ENCODE measurements at places on chromosomes 16 and 17.

DNA sequence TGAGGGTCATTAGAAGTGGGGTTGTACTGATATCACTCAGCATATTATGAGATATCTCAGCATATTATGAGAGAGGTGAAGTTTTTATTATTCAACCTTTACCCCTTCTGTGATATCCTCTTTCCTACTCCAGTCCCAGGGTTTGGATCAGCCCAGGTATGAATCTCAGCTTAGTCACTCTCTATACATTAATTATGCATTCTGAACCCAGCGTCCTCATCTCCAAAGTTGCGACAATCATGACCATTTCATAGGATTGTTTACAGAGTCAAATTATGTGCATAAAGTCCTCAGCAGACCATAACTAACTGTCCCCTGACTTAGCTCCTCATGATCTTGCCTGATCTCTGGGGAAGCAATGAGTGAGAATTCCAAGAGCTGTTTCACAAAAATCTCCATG, 20.5 kb upstream of the BLMH start:
- no peak for DNase-seq

DNA sequence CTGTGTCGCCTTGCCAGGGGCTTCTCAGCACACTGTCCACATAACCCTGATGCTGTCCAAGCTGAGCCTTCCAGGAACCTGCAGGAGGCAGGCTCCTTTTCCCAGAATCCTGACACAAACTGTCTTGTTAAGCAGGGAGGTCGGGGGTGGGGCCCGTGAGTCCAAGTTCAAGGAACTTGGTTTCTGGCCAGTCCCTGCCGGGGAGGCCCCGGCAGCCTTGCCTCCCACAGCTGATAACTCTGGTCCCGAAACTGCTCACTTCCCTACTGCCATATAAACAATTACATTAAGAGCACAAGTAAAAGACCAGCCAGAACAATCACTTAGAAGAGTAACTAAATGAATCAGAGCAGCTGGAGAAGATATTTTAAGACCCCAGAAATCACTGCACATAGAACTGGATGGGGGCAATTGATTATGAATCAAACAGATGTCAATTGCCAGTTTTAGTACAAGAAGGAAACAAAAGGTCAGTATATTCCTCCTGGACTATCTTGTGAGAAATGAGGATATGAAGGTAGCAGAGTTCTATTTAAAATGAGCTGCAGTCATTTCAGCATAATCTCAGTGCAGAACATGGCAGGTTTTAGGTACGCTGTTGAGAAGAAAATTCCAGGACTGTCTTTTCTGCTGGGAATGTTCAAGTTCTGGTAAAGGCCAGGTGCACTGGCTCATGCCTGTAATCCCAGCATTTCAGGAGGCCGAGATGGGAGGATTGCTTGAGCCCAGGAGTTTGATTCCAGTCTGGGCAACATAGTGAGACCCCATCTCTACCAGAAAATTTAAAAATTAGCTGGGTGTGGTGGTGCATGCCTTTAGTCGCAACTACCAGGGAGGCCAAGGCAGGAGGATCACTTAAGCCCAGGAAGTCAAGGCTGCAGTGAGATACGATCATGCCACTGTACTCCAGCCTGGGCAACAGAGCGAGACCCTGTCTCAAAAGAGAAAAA, 169.8 kb downstream of the PITPNC1 start:
- peak; percentile 42 for DNase-seq

GRCh38 chr17:54947396-54947795, 21.1 kb downstream of the COX11 start:
- DNase-seq = no peak

GRCh38 chr17:56298846-56299245, 145.6 kb downstream of the ANKFN1 start:
- no peak for DNase-seq

- DNase-seq = no peak
Measured at GRCh38 chr17:43411369-43411677, 12.5 kb downstream of the ARL4D start.

DNA sequence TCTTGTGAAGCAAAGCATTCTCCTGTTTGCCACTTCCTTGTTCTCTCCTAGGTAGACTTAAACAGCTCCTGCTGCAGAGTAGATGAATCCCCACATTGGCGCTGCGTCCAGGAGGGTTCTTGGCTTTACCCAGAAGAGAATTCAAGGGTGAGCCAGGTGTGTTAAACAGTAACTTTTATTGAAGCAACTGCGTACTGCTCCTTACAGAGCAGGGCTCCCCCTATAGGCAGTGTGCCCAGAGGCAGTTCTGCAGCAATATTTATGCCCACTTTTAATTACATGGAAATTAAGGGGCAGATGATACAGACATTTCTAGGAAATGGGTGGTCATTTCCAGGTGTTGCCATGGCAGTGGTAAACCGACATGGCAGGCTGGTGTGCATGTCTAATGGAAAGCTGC, 987.6 kb upstream of the RBFOX1 start:
- DNase-seq = no peak

DNA sequence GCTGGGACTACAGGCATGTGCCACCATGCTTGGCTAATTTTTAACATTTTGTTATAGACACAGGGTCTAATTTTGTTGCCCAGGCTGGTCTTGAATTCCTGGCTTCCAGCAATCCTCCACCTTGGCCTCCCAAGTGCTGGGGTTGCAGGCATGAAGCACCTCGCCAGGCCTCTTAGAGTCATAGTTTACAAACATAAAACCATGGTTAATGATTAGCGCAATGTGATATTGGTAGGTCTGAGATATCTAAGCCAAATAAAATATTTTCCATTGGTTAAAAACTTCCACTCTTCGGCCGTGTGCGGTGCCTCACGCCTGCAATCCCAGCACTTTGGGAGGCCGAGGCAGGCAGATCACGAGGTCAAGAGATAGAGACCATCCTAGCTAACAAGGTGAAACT, 16.6 kb downstream of the TXNDC11 start:
- no peak for DNase-seq

DNA sequence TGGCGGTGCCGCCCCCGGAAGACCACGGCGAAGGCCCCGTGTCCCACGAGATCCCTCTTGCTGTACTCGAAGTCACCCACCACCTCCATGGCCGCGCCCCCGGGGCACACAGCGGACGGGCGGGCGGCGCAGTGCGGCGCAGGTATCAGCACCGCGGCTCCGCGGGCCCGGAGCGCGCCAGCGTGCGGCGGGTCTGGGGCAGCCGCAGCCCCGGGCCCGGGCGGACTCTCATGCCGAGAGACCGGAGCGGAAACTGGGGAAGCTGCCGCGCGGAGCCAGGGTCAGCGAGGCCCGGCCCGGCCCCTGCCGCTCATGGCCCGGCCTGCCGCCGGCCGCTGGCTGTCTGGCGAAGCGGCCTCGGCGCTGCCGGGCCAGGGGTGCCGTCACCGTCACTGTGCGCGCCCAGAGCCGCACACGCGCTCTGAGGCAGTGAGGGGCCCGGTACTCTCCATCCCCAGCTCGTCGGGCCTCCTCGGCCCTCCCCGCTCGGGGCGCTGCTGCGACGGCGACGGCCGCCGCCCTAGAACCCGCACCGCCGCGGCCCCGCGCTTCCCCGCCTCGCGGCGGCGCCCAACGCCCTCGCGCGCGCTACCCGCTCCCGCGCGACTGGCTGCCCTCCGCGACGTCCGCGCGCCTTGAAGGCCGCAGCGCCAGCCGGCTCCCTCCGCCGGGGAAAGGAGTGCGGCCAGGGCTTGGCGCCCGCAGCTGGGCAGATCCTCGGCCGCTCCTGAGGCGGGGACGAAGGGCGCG, at the start of gene ULK2:
Gene ULK2, minus strand, starts transcription at position 608 of the 750 bp plus-strand sequence. Its CDS starts 519 bp downstream, at position 89.
- peak; percentile 76 for DNase-seq

GRCh38 chr16:51440131-51440889, 289.2 kb upstream of the SALL1 start:
- DNase-seq = peak; percentile 64

GRCh38 chr17:1729966-1730325, 5.4 kb downstream of the WDR81 start:
- DNase-seq = no peak

- DNase-seq = no peak
Measured at GRCh38 chr17:1563786-1564613, 1.4 kb upstream of the PITPNA start.

DNA sequence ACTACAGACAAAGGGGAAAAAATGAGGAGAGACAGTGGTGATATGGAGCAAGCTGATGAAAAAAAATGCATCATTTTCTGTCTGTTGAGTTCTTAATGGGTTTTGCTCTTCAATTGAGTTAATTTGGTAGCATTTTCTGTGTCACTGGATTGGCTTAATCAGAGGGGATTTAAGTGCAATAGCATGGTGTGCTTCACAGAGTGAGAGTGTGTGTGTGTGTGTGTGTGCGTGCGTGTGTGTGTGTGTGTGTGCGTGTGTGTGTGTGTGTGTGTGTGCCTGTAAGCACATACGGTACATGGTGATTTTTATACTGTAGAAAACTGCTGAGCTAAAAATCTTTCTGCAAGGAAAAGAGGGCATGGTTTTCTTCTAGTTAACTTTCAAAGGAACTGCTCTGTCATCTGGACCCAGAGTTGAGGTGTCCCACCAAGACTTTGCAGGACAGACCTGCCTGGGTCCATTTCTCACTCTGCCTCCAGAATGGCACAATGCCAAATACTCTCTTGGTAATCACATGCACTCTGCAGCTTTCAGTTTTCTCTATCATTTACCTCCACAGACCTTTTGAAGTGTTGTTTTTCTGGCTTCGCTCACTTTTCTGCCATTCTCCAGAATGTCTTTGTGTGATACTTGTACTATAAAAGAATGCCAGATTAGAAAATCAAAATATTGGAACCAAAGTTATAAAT, 952.6 kb upstream of the SOX9 start:
- DNase-seq = no peak

- no peak for DNase-seq
Measured at GRCh38 chr17:78184351-78184750, 2.5 kb downstream of the TK1 start.

- peak; percentile 60 for DNase-seq
Measured at GRCh38 chr16:2095315-2095853, 40.3 kb downstream of the PKD1 start.

DNA sequence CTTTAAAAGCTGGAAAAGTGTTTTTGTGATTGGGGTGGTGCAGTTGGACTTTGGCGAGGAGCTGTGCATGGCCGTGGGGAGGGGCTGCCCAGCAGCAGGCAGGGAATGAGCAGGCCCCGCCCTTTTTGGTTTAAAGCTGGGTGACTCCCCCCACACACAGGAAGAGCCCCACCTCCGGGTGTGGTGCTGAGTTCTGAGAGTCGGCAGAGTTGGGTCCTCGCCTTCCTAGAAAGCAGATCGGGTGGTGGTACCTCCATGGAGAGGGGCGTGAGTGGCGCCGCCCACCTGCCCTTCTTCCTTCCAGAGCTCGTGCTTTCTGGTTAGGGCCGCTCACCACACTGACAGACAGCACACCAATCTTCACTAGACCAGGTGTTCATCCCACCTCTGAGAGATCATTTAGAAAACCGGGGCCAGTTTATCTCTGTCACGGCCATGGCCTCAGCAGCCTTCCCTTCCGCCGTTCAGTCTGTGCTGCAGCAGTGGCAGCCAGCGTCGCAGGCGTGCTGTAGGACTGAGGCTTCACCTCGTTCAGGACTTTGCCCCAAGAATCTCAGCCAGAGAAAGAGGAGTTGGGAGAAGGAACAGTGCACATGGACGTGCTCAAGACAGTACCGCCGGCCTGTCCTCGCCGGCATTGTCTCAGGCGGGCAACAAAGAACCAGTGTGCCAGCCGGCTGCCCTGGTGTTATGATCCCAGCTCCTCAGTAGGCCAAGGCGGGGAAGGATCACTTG, 144.0 kb upstream of the CHMP6 start:
- DNase-seq = no peak

GRCh38 chr17:65956814-65957213, 235.1 kb downstream of the CEP112 start:
- peak; percentile 28 for DNase-seq

Measured in foreskin fibroblast (primary cell).